ENCODE measurements at places on chromosomes 16 and 17.
A peak's percentile ranks its signal among the peaks of the same experiment; 100 is the strongest.

- DNase-seq = no peak
Observed at GRCh38 chr17:43018932-43019331, 3.3 kb downstream of the VAT1 start.

GRCh38 chr16:31473264-31473984, 1.5 kb downstream of the TGFB1I1 start:
- DNase-seq = no peak

GRCh38 chr16:89723279-89724250, 2.2 kb downstream of the ZNF276 start:
- DNase-seq = peak; percentile 68

DNA sequence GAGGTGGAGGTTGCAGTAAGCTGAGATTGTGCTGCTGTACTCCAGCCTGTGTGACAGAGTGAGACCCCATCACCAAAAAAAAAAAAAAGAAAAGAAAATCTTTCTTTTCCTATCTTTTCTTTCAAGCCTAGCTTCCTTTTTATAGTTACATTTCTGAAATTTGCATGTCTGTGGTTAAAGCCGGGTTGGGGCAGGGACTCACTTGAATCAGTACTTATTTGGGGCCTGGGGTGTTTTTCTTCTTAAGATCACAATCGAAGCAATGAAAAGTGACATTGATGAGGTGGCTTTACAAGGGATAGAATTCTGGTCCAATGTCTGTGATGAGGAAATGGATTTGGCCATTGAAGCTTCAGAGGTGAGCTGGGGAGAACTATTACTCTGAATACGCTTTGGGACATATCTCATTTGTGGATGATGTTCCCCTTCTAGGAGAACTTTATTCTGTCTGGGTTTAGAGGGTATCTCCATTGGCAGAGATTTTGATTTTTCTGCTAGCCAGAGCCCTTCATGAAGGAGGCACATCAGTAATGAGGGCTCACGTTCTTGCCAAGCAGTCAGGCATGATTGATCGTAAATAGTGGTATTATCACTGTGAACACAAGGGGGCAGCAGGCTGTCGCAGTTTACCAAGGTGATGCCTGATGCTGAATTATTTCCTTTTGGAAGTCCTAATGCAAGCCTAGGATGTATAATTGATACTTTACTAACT, 14.3 kb downstream of the KPNB1 start:
- peak; percentile 65 for DNase-seq

DNA sequence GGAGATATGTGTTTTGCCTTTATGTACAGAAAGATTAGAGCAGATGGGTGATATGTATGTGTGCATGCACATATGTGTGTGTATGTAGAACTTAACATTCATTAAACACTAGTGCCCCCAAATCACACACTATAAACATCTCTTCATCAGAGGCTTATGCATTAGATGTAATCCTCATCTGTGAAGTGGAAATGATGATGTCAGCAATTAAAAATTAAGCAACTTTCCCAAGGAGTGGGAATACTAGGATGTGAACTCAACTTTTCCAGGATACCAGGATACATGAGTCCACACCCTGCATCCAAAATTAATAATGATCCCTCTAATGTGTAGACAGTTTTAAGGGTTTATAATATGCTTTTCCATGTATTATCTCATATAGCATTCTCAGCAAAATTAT, 127.7 kb upstream of the ADAMTS18 start:
- DNase-seq = no peak

GRCh38 chr17:49343273-49343672, 18.8 kb downstream of the ZNF652 start:
- peak; percentile 54 for DNase-seq

DNA sequence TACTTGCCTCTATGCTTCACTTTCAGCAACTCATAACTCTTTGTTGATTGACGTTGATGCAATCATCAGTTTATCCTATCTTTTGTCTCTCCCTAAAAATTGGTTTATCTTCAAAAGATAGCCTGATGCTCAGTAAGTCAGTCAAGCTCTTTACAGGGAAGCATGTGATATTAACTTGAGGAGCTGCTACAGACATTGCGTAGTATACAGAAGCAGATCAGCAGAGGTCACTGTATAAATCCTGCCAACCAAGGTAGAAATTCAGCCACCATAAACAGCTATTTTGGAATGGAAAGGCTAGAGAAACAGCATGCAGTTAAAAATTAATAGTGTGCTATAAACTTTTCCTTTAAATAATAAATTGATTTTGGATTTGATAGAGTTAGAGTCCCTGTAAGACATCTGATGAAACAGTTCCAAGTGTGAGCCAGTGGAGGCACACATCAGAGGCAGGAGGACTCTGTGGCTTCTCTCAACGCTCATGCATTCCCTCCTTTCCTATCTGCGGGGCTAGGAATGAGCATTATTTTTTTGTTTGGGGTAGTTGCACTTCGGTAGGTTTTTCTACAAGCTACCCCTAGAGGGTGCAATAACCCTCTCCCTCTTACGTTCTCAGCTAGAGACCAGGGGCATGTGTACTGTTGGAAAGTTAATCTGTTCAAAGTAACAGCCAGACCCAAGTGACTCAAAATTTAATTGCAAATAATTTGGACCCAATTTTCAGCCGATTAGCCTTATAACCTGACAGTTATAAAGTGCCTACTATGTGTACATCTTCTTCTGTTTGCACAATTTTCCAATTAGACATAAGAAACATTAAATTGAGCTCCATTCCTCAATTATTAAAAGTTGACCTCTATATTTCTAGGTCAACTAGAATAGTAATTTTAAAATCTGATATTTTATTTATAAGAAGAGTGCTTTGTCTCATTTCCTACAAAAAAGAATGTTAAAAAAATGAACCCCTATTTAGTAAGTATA, 647.7 kb upstream of the SOX9 start:
- no peak for DNase-seq

DNA sequence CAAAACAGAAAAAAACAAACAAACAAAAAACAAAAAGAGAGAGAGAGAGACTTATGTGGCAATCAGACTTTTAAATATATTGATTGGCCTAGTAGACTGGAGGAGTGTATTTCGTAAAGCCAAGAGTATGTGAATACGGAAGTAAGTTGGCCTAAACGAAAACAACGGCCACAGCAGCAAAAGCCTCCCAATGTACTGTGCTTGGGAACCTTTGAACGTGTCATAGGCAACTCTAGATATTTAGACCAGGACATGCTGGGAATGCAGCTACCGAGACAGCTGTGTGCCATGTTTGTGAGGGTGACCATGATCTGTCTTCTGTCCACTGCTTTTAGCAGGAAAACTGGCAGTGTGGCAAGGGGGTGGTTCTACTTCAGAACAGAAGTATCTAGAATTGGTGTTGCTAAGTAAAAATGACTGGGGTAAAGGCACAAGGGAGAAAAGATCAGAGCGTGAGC, 7.4 kb downstream of the MAF start:
- DNase-seq = no peak

GRCh38 chr17:29331075-29331707, 37.2 kb upstream of the NUFIP2 start:
- no peak for DNase-seq

GRCh38 chr16:88540346-88540977, 29.7 kb upstream of the ZC3H18 start:
- DNase-seq = no peak

DNA sequence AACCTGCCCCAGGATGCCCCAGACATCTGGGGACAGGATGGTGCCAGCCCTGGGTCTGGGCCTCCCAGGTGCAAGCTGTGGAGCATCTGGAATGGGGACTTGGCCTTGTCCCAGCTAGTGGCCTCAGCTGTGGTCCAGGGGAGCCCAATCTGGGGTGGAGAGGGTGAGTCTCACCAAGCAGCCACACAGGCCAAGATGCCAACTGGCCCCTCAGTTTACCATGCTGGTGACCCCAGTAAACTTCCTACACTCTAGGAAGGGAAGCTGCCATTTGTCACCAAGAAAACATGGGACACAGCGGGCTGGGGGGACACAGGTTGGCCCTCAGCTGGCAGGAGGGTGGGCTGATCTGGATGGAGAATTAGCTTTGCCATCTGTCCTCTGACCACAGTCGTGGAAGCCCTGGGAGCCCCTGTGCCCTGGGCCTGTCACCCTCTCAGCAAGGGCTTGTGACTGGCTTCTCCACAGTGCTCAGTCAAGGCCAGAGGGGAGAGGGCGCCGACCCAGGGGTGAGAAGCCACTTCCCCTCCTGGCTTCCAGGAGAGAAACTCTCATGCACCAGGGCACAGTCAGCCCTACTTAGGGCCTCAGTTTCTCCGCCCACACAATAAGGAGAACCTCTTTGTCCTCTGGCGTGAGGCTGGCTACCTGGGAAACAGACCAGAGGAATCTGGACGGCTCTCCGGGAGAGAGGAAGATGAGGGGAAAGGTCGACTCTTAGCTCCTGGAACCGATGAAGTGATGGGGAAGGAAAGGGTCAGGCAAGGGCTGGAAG, 126.4 kb upstream of the SMURF2 start:
- DNase-seq = no peak

- no peak for DNase-seq
Observed at GRCh38 chr16:24836836-24837235, 8.9 kb upstream of the SLC5A11 start.

GRCh38 chr16:80148826-80149225, 392.0 kb upstream of the DYNLRB2 start:
- DNase-seq = no peak

- no peak for DNase-seq
Observed at GRCh38 chr16:87098361-87098760, 218.8 kb downstream of the C16orf95 start.

GRCh38 chr16:85860413-85861094, 38.4 kb upstream of the IRF8 start:
- DNase-seq = no peak

GRCh38 chr16:66462912-66463311, 35.8 kb downstream of the BEAN1 start:
- DNase-seq = no peak

DNA sequence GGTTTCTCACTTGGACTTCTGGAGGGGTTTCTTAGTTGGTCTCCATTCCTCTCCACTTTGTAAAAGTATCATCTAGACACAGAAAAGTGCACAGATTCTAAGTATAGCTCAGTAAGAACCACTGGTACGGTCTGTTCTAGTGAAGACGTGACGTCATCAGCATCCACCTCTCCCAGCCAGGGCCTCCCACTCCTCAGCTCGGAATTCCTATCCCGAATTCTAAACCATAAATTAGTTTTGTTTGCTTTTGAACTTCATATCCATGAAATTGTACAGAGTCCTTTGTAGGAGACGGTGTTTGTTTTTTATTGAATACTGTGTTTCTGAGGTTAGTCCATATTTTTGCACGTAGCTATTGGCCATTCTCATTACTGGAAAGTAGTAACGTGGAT, 25.5 kb downstream of the FOXK2 start:
- no peak for DNase-seq

- no peak for DNase-seq
Observed at GRCh38 chr17:76527430-76528111, 9.9 kb downstream of the CYGB start.

DNA sequence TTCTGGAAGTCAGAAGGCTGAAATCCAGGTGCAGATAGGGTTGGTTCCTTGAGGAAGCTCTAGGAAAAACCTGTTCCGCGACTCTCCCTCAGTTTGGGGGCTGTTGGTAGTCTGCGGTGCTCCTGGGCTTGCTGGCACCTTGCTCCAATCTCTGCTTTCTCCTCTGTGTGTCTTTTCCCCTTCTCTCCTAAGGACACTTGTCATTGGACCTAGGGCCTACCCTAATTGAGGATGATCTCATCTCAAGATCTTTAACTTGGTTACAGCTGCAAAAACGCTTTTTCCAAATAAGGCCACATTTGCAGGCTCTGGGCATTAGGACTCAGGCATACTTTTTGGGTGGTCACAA, 12.9 kb upstream of the CACNG4 start:
- DNase-seq = no peak

DNA sequence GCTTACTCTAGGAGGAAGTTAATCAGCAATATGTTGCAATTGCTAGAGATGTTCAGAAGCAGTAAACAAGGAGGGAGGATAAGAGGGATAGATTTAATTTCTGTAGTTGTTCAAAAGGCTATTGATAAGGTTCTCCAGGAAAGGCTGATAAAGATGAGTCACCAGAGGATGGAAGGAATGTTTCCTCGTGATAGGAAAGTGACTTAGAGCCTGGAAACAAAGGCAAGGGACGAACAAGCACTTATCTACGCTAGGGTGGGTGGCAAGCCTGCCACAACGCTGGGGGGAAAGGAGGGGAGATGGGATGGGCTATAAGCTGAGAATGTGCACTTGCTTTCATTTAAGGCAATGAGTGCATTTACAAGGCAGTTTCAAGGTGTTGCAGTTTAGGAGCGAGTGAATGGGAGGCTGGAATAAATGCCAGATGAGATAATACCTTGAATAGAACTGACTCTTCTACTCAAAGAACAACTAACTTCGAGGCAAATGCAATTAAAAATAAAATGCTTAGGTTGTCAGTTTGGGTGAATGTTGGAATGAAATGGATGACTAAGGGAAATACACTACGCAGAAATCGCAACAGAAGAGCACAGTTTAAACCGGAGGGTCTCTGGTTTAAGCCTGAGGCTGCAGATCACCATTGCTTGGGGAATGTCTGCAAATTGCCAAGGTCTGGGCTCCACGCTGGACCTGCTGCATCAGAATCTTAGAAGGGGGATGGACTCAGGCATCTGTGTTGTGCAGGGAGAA, 76.0 kb upstream of the RBBP6 start:
- DNase-seq = no peak

DNA sequence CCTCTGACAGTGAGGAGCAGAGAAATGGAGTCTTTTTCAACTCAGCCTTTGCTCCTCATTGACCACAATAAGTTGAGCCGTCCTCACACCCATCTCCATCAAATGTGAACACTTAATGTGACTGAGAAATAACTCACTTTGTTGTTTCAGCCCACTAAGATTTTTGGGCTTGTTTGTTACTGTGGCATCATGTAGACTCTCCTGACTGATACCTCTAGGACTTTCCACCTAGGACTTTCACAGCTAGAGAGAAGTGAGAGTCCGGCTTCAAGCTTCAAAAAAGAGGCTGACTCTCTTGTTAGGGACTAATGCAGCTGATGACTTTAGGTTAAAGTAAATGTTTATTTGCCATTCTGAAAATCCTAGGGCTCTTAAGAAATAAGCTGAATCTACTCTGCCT, 435.0 kb downstream of the TMEM114 start:
- no peak for DNase-seq

GRCh38 chr17:7589204-7589868, 558 bp downstream of the SOX15 start:
- peak; percentile 52 for DNase-seq
